ENCODE measurements at places on chromosomes 1 and 21.
A peak's percentile ranks its signal among the peaks of the same experiment; 100 is the strongest.

- peak; percentile 27 for DNase-seq
These were observed 91.2 kb downstream of the TRABD2B start for GRCh38 chr1:47906009-47906432.

- no peak for DNase-seq
These were observed 210.2 kb upstream of the MAP1LC3C start for GRCh38 chr1:242209063-242209462.

DNA sequence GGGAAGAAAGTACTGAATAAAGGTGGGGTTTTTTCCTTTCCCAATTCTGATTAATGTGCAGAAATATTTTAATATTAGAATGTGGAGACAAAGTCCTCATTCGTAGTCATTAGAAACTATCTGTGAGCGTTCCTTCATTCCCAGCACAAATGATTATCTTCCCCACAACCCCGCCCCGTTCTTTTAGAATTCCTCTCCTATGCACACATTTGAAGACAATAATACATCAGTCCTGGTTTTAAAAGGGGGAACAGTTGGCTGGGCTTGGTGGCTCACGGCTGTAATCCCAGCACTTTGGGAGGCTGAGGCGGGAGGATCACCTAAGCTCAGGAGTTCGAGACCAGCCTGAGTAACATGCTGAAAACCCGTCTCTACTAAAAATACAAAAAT is 876 bp downstream of the ALDH9A1 start:
- peak; percentile 21 for DNase-seq

GRCh38 chr1:234691567-234691966 is 81.6 kb upstream of the IRF2BP2 start:
- DNase-seq = peak; percentile 59

DNA sequence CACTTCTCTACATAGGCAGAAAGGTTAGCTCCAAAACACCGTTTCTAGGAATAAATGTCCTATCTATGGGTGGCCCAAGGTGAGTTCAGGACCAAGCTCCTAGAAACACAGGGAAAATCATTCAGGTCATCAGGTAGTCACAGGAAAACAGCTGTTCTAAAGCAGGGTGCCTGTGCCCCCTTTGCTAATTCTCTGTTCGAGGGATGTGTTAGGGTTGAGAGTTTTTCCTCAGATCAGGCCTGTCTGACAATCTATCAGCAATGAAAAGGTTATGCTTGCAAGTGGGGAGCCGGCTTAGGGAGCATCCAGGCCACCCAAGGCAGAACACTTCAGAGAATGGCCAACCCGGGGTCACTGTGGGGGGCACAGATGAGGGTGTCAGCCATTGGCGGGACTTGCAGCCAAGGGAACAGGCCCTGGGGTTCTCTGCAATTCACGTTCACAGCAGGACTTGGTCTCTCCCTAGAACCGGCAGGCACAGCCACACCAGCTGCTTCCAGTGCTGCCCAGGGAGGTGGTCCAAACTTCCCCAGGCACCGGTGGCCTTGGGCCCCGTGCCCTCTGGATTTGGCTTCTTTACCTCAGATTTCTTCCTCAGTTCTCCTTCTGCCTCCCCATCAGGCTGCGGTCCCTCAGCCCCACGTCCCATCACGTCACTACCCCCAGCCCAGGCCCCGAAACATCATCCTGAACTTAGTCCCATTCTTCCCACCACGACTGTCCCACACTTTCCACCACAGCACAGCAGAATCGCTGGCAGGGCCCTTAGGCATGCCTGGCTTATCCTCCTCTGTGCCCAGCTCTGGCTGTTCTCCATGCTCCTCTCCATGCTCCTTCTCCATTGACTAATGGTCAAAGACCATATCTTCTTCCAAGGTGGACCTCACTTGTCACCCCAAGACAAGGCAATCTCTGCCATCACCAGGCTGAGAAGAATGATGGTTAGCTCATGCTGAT is 11.0 kb downstream of the CD2 start:
- no peak for DNase-seq

- DNase-seq = peak; percentile 13
These were observed 64.3 kb upstream of the TRABD2B start for GRCh38 chr1:48061162-48062136.

DNA sequence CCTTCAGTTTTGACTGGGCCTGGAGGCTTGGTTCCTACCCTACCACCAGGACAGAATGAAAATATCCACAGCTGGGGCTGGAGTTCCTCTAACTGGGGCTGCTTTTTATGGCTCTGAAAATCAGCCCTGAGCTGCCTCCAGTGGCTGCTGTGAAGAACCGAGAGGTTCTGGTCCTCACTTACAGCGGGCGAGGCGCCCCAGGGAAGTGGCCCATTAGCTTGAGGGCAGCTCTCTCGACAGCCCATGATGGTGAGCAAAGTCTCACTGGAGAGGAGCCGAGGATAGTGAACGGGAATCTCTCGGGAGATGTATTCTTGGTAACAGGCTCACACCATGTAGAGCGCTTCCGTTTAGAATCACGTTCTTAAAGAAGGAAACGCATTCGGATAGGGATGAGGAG is 459.7 kb downstream of the KIF26B start:
- DNase-seq = peak; percentile 31

- DNase-seq = no peak
These were observed 27.7 kb upstream of the SLC5A9 start for GRCh38 chr1:48194801-48195200.

DNA sequence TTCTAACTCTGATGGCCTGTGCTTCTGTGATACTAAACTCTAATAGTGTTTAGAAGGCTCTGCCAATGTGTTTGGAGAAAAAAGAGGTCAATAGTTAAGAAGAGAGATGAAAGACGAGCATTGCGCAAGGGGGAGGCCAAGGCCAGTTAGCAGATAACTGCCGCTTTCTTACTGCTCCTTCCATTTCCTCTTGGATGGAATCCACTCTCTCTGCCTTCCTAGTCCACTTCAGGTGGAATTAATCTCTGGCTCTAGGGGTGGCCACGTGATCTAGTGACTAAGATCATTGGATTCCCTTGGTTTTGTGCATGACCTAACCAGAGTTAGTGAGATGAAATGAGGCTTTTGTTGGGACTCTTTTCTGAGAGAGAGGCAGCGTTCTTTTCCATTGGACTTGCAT is 148.3 kb downstream of the ACTL8 start:
- no peak for DNase-seq

GRCh38 chr1:22108339-22109105 is 34.4 kb downstream of the WNT4 start:
- peak; percentile 59 for DNase-seq

DNA sequence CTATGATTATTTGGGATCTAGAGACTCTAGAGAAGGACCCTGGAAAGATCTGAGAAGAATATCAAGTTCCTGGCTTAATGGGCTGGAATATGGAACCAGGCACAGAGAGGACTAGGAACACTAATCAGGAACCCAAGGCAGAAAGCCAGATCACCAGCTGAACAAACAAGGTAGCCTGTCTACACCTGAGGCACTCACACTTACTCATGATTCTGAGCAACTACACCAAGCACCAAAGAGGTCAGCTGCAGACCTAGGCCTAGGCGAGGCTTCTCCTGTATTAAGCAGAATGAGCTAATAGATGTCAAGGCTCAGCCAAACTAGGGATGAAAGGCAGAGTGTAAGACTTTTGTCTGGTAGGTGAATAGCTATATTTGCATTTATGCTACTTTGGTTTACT is 368.1 kb downstream of the LTN1 start:
- DNase-seq = peak; percentile 62
